Stimulated activated CD8-positive, alpha-beta memory T cell treated with anti-CD3 and anti-CD28 coated beads, Interleukin-4, amount 100 ng/mL, for 4 hours (primary cell): ENCODE measurements at places on chromosomes 16 and 17.

- no peak for DNase-seq
Observed at GRCh38 chr17:69282002-69282401, 44.9 kb downstream of the ABCA5 start.

DNA sequence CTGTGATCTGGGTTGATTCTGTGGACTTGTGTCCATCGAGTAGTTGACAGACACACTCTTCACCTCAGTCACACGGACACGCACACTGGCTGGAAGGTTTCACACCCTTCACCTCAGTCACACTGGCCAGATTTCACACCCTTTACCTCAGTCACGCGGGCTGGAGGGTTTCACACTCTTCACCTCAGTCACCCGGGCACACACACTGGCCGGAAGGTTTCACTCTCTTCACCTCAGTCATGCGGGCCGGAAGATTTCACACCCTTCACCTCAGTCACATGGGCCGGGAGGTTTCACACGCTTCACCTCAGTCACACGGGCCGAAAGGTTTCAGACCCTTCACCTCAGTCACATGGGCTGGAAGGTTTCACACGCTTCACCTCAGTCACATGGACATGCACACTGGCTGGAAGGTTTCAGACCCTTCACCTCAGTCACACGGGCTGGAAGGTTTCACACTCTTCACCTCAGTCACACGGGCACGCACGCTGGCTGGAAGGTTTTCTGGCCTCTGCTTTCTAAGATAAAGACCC lies 96.2 kb downstream of the PGS1 start:
- peak; percentile 6 for DNase-seq

- DNase-seq = no peak
Observed at GRCh38 chr17:42562388-42563142, 617 bp downstream of the COASY start.

- peak; percentile 41 for DNase-seq
Observed at GRCh38 chr17:74770498-74771318, 5.4 kb downstream of the NAT9 start.

- DNase-seq = no peak
Observed at GRCh38 chr16:2529061-2529931, 1.9 kb downstream of the CEMP1 start.

- no peak for DNase-seq
Observed at GRCh38 chr17:66717641-66718058, 117.3 kb upstream of the CACNG5 start.
